ENCODE measurements at places on chromosomes 5 and 9. TPM values are rescaled to one million over a fixed set of nuclear protein-coding genes. Genes with fewer than 3 reads are reported as not detected.

The FBLL1 gene
- total RNA-seq: 0.39 TPM

The CDC20B gene
- total RNA-seq: not detected

The PARP8 gene
- total RNA-seq: 9.1 TPM

The QRFP gene
- total RNA-seq: not detected

The KCNV2 gene
- not detected for total RNA-seq

The MLANA gene
- total RNA-seq: not detected

The CDKN2B-AS1 gene
- total RNA-seq: 6.7 TPM

The ST8SIA4 gene
- total RNA-seq: 0.13 TPM

The NIPAL4 gene
- total RNA-seq: not detected

Measured in articular chondrocyte of knee joint (primary cell).